GM19239 (cell line): ENCODE measurements at places on chromosomes 7 and 10.

GRCh38 chr10:516764-517163 is 172.7 kb downstream of the DIP2C start:
- DNase-seq, result no peak

DNA sequence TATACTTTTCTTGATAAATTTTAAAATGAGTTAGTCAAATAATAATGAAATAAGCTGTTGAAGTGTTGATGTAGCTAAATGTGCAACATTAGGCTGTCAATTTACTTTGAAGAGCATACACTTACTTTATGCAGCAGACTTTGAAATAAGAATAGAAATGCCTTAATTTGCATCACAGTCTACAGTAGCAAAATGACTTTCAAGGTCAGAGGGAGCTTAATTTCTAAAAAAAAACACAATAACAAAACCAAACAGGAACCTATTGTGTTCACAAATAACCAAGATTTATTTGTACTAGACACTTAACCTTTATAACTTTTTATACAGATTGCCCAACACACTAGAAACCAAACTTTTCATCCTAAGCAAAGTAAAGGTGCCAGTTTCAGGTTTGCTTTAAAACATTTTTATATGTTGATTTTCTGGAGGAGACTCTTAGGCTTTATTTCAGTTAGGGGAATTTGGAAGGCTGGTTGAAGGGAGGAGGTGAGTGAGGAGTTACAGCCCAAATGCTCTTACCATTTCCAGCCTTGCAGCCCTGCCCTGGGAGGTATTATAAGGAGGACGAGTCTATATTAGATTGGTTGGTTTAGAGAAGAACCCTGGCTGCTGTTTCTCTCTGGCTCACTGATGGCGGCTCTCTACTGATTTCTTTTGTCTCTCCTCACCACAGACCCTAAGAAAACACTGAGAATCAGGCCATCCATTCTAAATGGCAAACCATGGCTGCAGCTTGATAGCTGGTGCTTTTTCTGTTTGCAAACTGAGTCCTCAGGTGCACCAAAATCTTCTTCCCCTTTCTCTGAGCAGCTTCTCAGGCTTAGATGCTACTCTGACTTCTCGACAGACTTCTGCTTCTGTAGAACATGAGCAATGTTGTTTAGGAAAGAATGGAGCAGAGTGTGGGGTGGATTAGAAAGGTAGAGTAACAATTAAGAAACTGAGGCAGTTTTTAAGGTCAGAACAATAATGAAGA is 55.2 kb upstream of the RPA3 start:
- DNase-seq, result no peak

DNA sequence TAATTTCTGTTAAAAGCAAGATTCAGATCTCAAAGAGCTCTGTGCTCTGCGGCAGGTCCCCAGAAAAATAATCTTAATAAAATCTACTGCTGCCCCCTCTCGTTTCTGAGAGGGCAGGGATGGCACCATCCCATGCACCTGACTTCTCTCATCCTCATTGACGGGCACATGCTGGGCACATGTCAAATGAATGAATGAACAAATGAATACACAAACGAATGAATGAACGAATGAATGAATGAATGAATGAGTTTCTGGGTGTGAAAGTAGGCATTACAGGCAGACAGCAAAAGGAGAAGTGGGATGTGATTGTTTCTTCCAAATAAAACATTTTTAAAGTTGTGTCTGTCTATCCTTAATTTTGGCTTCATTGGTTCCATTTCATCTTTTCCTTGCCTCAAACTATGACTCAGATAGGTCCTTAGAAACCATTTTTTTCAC is 398.1 kb upstream of the PRKCQ start:
- no peak for DNase-seq

DNA sequence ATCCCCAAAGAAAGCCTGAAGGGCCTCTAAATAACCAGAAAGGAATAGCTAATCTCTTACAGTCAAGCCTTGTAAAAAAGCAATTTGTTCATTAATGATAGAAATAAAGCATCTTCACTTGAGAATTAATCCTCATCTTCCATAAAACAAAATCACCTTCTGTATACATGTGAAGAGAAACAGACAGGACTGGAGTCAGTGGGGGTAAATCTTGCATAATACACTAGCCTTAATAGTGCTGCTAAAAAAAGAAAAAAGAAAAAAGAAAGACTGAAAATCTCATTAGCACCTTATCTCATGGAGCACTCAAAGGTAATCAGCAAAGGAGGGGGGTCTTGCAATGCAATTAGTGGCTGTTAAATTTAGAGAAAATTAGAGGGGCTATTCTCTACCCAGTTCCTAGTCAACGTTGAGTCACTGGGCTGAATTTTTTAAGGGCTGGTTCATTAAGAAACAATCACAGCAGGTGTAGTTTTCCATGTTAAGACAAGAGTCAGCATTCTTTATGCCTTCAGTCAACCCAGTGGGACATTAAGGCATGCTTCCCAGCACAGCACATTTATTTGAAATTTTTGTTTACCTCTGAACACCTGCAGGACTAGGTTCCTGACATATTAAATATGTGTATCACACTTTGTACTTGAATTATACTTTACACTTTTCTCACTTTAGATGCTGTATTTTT is 1455.7 kb upstream of the CELF2 start:
- DNase-seq, result no peak

- DNase-seq, result no peak
These were observed 587.3 kb downstream of the DNAJB6 start for GRCh38 chr7:157923903-157924630.

DNA sequence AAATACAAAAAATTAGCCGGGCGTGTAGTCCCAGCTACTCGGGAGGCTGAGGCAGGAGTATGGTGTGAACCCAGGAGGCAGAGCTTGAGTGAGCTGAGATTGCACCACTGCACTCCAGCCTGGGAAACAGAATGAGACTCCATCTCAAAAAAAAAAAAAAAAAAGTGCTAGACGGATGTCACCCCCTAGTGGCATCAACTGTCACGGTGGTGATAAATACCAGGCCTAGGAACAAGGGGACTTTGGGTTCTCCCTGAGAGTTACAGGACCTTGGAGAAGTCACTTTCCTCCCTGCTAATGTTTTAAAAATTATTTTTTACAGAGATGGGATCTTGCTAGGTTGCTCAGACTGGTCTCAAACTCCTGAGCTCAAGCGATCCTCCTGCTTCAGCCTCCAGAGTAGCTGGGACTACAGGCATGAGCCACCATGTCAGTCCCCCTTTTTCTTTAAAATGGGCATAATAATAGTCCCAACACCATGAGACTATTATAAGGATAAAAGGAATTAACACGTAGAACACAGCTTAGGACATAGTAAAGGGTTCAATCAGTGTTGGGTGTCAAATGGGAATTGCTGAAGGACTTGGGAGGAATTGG is 2.6 kb upstream of the TMEM130 start:
- no peak for DNase-seq

DNA sequence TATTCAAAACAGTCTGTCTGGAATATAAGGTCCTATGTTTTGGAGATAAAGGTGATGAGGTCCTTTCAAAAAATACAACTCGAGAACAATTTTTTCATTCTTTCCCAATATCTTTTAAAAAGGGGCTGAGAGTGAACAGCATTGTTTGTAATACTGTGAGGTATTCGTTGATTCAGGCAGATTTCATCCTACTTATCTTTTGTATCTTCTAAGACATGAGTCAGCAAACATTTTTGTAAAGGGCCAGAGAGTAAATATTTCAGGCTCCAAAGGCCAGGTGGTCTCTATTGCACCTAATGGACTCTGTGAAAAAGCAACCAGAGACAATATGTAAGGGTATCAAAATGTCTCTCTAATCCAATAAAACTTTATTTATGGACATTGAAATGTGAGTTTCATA is 8.1 kb upstream of the ANK3 start:
- DNase-seq, result no peak

- no peak for DNase-seq
These were observed 61.4 kb upstream of the STEAP1B start for GRCh38 chr7:22561321-22561811.

DNA sequence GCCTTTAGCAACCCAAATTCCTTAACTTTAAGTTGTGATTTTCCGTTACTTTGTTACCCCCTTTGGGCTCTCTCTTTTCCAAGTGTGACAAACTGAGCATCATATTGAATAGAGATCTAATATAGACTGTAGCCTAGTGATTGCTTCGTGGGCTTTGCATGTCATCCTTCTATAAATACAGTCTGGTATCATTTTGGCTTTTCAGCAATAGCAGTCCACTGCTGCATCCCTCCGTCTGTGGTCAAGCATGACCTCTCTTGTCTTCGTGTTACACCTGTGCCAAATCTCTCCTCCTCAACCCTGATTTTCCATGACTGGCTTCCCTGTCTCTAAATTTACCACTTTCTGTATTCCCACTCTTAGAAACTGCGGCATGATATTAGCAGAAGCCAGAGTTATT is 53.8 kb upstream of the AGK start:
- DNase-seq, result no peak

- no peak for DNase-seq
These were observed 38.8 kb upstream of the PDZD8 start for GRCh38 chr10:117413928-117414618.

- DNase-seq, result no peak
These were observed 33.3 kb downstream of the PWWP2B start for GRCh38 chr10:132430231-132430743.

DNA sequence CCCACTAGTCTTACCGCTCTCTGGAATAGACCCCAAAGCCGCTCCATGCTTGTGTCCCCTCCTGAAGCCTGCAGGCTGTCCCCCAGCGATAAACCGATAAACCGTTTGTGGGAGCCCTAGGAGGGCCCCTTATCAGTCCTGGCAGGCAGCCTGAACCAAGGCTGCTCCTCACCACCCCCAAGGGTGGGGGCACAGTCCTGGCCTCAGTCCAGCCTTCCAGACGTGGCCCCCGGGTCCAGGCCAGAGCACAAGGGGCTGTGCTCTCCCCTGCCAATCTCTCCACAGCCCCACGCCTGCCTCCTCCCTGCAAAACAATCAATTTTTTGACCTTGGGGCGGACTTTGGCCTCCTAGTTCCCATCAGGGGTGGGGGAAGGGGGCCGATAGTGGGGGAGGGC is at the start of gene TFR2:
Gene TFR2 (minus strand): TSS at position 90 of the 397 bp plus-strand sequence. CDS start 43 bp downstream, at position 47.
- DNase-seq, result no peak

DNA sequence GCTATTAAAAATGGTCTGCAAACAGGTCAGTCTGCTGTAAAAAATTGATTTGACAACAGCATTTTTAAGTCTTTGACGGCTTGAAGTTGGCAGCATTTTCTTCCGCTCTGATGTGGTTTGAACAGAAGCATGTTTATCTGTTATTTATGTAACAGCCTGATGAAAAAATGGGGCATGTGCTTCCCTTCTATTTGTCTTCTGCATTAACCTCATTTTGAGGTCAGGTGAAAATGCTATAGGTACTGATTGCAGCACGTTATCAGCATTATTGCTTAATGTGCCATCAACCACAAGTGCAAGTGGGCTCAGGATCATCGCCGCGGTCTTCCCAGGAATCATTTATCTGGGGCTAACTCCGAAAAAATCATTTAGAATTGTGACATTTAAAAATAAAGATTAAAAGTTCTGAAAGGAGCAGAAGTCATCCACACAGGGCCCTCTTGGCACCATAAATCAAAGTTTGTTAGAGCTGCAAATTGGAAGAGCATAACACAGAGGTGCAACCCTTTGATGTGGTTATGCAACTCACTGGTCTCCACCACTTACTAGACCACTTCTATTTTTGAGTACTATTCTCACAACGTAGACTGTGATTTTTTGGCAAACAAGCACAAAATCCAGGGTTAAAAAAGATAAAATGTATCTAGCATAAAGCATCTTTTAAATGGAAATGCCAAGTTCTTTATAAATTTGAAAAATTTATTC is 307.7 kb downstream of the MDFIC start:
- DNase-seq, result no peak

GRCh38 chr10:27716521-27716920 is 29.1 kb downstream of the MKX start:
- no peak for DNase-seq

GRCh38 chr10:24432478-24433416 is 223.8 kb downstream of the KIAA1217 start:
- DNase-seq, result no peak

DNA sequence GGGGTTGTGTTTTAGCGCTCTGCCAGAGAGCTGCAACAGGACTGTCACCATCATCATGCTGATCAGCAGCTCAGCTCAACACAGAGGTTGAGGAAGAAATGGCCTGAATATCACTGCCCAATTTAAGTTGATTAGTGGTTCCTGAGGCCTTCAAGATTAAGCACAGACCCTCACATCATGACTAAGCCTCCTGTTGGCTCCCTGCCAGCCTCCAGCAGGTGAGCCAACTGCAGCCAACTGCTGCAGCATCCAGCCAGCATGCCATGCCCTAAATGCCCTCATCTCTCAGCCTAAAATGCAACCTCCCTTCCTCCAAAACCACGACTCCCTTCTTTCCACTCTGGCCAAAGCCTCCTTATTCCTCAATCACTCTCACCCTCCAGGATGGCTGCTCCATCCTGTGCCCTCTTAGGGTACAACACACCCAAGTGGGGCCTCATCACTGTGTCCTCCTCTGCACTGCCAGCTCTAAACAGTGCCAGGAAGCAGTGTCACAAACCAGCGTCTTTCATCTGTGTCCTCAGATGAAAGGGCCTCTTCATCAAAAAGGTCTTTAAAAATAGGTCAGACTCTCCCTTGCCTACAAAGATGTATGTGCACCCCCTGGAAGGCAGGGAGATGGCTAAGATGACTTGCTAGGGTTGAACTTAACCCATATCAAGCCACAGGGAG is 259.3 kb downstream of the ZEB1 start:
- DNase-seq, result no peak

DNA sequence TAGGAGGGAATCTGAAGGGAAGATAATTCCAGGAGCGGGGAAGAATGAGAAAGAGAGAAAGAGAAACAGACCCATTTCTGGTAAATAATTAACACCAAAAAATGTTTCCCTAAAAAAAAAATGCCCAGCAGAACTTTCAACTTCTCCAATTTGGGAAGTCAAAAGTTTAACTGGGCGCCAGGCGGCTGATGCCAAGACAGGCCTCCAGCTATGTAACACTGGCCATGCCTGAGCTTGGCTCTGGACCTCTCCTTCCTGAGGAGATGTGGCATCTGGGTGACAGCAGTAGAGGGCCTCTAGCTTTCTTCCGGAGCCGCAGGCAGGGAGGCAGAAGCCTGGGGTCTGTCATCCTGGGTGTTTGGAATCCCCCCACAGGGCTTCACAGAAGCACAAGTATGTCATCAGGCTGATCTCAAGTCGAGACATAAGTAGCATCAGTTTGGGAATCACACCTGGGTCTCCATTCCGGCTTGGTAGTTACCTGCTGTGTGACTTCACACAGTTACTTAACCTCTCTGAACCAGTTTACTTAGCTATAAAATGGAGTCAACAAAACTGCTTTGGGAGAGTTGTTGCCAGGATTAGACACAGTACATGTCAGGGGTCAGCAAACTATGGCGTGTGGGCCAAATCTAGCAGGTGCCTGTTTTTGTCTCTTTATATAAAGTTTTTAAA is 50.5 kb upstream of the TCF7L2 start:
- DNase-seq, result no peak

- no peak for DNase-seq
These were observed 5.9 kb downstream of the ZKSCAN1 start for GRCh38 chr7:100021297-100021696.

- no peak for DNase-seq
These were observed 297.4 kb upstream of the NEBL start for GRCh38 chr10:21194510-21194993.

- no peak for DNase-seq
These were observed 2.8 kb downstream of the TMEM120A start for GRCh38 chr7:75991531-75992082.

GRCh38 chr7:28112883-28113540 is 67.6 kb downstream of the JAZF1 start:
- DNase-seq, result no peak

- DNase-seq, result no peak
These were observed 1.3 kb upstream of the CHST3 start for GRCh38 chr10:71962901-71963300.
